ENCODE measurements at places on chromosomes 6 and 20.
A peak's percentile ranks its signal among the peaks of the same experiment; 100 is the strongest.

- peak; percentile 66 for DNase-seq
These were observed 40.4 kb downstream of the TAB2 start for GRCh38 chr6:149357726-149358538.

- peak; percentile 44 for DNase-seq
These were observed 145.6 kb upstream of the MANEA start for GRCh38 chr6:95431637-95432228.

DNA sequence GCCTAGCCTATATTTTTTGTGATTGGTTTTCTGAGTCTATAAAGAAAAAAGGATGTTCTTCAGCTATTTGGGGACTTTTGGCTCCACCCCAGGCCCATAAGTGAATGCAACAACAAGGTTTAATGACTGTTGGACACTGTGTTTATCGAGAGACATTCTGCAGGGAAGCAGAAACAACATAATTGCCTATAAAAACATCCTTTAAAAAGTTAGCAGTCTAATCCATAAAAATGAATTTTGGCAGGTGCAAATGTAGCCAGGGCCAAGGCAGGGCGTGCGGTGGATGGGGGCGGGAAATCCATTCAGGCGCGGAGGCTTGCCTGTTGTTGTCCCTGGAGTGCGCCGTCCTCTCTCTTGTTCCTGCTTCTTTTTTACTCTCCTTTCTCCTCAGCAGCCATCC lies 99.3 kb downstream of the PAX1 start:
- no peak for DNase-seq

DNA sequence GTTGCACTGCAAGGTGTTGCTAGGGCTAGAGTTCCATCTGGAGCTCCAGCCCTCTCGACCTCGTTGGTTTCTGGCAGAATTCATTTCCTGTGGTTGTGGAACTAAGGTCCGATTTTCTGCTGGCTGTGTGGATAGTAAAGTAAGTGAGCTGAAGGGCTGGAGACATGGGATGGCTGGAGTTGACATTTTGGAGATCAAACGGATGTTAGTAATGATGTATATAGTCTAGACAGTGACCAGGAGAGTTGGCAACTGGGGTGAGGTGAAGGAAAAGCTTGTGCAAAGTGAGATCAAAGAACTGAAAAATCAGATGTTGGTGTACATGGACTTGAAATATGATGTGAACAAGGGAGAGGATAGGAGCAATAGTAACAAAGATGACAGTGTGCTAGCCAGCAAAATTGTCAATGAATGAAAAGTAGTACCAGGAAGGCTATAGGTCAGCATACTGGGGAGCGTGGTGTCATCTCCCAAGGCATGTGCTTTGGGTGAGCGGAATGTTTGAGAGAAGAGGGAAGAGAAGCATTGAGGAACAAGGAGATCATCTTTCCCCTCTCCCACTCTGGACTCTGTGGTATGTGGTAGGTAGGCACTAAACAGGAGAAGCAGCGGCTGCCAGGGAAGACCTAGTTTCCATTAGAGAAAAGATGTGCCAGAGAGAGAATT lies 7.8 kb downstream of the QRSL1 start:
- no peak for DNase-seq

DNA sequence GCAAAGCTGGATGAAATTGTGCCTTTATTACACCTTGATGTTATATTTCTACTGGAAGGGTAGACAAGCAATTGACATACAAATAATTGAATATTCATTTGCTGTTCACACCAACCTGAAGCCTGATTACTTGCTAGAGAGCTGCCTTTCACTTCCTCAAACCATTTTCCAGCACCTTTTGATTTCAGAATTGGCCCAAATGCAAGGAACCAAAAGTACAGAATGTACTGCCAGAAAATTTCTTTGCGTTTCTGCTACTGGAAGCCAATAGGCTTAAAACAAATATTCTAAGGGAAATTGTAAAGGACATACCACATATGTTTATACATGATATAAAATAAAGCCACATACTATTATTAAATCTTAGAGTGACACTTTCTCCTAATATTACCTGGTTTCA lies 94.5 kb downstream of the RFPL4B start:
- DNase-seq: no peak
